ENCODE measurements at places on chromosomes 7 and 10.

GRCh38 chr10:113754125-113754524 is 2.6 kb downstream of the PLEKHS1 start:
- DNase-seq = no peak

- DNase-seq = no peak
These were observed 22.7 kb downstream of the BBS9 start for GRCh38 chr7:33152087-33152486.

GRCh38 chr10:112295853-112296830 is 12.9 kb downstream of the TECTB start:
- no peak for DNase-seq

GRCh38 chr10:104809288-104810090 is 168.4 kb downstream of the SORCS3 start:
- no peak for DNase-seq

DNA sequence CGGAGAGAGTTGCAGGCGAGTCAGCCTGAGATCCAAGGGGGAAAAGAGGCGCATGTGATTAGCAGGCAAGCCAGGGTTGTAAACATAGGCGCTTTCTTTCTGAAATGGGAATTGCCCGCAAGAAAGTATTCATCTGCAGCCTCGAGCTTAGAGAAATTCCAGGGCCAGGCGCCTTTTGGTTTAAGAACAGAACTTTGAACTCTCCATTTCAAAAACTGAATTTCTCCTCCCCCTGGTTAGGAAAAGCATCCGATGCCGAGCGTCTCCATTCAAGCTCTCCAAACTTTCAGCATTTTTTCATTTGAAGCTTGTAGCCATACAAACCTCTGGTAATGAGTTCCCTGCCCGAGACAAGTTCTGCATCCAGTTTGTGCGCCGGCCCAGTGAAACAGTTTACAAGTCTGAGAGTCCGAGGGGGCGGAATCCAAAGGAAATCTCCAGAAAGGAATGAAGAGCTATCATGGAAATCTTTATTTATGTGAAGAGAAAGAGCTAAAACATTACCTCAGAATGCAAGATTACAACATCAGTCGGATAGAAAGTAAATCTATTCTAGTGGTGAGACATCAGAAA is 69.9 kb downstream of the FAM204A start:
- DNase-seq = no peak

GRCh38 chr7:43528576-43529354 is 54.1 kb upstream of the STK17A start:
- DNase-seq = no peak

- DNase-seq = no peak
These were observed 26.2 kb upstream of the ABLIM1 start for GRCh38 chr10:114684084-114684821.
